Activated CD8-positive, alpha-beta memory T cell treated with anti-CD3 and anti-CD28 coated beads for 1 hour (primary cell): ENCODE measurements at places on chromosomes 5 and 9.

DNA sequence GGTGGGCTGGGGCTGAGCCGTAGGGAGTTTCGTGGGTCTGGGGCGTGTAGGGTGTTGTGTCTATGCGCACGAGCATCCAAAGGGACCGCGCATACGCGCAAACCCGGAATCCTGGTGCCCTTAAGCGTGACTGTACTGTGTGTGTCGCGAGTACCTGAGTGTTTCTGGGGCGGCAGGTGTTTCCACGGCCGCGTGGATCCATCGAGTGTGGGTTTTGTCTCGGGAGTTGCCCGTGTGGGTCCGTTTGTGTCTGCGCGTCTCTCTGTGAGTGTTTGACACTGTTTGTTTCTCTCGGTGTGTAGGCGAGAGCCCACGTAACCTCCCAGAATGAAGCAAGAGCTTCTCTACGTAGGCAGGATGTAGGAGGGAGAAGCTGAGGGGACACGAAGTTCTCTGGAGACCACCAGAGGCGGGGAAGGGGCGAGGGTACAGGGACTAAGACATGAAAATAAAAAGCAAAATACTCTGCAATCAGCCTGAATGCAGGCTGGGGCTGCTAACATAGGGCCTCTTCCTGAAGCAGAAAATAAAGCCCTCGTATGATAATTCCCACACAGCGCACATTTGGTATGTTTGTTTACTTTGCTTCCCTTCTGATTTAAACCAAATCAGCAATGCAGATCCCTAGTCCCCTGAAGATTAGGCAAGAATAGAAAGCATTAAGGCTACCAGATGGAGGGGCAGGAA, 588 bp upstream of the BRINP1 start:
- DNase-seq, result no peak

DNA sequence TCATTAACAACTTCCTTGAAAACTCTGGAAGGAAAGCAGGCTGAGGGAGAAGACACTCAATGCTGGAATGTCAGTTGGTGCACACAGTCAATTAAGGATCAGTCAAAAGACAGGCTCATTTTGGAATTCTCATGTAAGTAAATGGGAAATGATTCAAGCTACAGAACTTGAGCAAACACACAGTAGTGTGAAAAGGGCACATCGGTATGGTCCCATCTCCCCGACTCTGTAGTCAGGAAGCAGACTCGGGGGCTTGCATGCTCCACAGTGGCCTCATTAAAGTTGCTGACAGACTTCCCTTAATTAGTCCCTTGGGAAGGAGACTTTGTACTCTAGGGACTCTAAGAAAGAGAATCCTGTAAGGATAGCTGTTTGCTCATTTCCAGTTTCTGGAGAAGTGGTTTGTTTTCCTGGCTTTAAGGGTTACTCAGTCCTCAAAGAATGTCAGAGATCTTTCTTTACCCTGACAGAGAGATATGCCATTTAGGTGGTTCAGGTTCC, 339.2 kb downstream of the ADAMTS6 start:
- no peak for DNase-seq

DNA sequence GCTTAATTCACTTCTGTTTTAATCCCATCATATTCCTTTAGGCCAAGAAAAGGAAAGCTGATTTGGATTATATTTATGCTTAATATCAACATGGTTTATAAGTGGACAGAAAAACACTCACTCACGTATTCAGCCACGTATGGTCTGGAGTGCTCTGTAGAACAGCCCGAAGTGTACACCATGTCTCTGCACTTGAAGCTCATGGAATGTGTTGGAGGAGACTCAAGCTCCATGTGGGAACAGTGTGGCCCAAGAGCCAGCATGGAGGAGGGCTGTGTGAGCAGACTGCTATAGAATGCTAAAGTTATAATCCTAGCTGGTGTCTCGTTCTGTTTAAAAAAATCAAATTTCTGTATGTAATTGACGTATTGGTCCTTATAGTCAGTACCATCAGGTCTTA, 32.9 kb downstream of the OTULINL start:
- DNase-seq, result no peak

DNA sequence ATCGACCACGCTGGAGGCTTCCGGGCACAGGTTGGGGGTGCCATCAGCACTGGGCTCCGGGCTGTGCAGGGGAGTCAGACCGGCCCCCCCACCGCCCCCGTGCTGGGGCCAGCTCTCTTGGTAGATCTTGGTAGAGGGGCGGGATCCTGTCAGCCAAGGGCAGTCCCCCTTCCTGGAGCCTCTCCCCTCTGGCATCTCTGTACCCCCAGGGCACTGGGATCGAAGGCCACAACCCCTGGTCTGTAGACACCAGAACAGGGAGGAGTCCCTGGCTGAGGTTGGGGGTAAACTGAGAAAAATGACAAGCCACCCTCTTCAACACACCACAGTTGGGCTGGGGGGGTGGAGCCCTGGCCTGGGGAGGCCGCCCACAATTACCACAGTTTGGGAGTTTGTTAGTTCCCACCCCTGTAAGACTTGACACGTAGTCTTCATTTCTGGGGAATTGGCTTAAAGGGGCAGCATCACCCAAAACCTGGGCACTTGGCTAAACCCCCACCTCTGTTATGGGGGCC, 882 bp downstream of the CERCAM start:
- DNase-seq, result no peak

- no peak for DNase-seq
These were observed 123.8 kb downstream of the FBXL7 start for GRCh38 chr5:15623794-15624193.

- DNase-seq, result no peak
These were observed 142.1 kb upstream of the CCDC152 start for GRCh38 chr5:42614509-42614908.

GRCh38 chr5:100840370-100840769, 62.7 kb downstream of the ST8SIA4 start:
- DNase-seq, result no peak

DNA sequence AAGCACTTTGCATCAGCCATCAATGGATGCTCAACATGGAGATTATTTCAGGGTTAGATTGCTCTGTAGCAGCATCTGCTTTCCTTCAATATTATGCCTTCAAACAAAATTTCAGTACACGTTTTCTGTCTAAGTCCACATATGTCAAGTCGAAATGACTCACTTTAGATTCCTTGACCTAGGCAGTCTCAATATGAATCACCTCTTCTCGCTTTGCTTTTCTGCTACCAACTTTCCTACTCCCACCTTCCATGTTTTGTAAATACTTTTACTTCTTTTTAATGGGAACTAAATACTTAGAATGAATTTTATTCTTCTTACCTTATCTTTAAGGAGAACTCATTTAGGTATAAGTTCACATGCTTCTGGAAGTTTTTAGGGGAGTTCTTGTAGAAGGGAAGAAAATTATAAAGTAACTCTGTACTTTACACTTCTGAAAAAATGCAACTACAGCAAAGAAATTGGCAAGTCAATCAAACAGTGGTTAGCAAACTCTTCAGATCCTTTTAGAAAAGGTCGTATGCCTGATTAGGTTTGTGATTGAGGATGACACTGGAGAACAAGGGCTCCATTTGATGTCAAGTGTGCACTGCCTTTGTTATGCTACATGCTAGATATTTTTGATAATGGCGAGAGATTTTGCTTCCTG, 478.5 kb upstream of the SMARCA2 start:
- DNase-seq, result no peak

DNA sequence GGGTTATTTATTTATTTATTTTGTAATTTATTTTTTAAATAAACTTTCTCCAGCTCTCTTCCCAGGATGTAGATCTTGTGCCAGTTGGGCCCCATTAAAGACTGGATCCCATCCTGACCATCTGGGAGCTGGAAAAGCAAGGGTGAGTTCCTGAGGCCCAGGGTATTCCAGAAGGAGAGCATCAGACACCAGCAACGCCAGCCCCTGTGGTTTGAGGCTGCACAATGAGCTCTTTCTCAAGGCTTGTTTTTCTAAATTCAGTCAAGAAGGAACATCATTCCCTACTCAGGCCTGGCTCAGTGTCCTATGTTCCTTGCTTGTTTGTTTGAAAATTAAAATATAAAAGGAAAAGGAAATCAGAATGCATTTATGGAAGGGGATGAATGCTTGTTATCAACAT, 313.3 kb downstream of the EBF1 start:
- no peak for DNase-seq

- DNase-seq, result no peak
These were observed 63.5 kb downstream of the ZNF474 start for GRCh38 chr5:122192497-122193496.

DNA sequence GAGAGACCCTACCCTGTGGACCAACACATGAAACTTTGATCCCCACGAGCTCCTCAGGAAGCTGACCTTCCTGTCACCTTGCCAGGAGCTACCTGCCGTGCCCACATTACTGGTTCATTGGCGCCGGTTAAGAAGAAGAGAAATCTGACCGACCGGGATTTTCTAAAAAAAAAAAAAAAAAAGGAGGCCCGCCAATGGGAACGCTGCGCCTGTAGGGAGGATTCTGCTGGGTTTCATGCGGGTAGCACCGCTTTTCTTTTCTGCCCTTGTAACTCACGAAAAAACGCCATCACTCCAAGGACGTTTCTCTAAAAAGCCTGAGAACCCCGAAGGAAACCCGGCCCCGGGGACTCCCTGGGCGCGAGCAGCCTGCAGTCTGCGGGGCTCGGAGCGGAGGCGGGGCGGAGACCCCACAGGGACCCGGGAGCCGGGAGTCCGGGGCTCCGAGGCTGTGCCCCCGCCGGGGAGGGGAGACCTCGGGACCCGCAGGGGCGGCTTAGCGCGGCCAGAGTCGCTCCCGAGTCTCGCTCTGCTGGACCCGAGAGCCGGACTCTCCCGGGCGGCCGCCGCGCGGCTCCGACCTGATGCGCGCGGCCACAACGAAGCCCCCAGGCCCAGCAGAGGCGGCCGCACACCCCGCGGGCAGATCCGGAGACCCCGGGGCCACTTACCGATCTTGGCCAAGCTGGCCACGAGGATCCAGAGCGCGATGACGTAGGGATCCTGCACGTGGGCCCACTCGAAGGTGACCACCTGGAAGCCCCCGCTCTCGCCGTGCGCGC, 617 bp downstream of the SLC9A3 start:
- no peak for DNase-seq

- DNase-seq, result no peak
These were observed 414.8 kb upstream of the SLC30A5 start for GRCh38 chr5:68679041-68679440.

GRCh38 chr5:78927657-78928282, 57.3 kb downstream of the ARSB start:
- DNase-seq, result no peak

DNA sequence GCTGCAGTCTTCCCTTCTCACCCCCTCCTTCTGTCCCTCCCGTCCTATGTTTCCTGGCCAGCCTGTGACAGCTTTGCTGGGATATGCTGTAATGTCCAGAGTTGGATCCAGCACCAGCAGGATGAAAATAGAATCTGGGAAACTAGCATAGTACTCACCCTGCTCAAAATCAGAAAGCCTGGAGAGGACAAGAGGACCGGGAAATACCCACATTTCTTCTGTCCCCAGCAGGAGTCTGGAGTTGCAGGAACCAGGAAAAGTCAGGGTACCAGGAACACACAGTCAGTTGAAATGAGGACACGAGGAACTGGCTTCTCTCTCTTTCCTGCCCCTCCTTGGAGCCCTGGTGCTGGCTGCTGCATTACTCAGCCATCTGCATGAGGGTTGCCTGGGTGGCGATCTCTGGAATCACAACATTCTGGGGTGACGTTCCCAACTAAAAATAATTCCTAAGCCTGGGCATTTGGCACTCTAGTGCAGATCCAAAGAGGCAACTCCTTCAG, 59.6 kb upstream of the NFIL3 start:
- no peak for DNase-seq

- DNase-seq, result no peak
These were observed 398.4 kb downstream of the MED10 start for GRCh38 chr5:5979761-5980537.

GRCh38 chr5:163963881-163964280, 458.5 kb downstream of the MAT2B start:
- no peak for DNase-seq

- peak; percentile 24 for DNase-seq
These were observed 104.0 kb upstream of the ZNF366 start for GRCh38 chr5:72611118-72611730.

- no peak for DNase-seq
These were observed 307.9 kb downstream of the FBXL7 start for GRCh38 chr5:15807871-15808270.

- DNase-seq, result no peak
These were observed 85.2 kb downstream of the SPRY4 start for GRCh38 chr5:142239394-142240159.
